ENCODE measurements at places on chromosomes 4 and X.

DNA sequence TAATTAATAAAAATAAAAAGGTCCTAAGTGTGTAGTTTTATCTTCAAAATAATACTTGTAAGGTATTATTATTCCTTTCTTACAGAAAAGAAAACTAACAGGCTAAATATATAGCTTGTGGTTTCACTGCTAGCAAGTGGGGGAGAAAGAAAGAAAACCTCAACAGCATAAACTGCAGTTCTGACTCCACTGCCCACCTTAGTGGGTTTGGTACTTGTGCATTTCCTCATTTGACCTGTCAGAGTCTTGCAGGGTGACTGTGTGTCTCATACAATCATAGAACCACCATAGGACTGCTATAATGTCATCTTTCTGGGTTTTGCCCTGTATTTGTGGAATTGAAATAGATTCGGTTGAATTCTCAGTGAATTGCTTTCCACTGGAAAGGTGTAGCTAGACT lies 94.7 kb upstream of the PUDP start:
- DNase-seq, result no peak
- H3K4me1 ChIP-seq, result no peaks in the 10 kb centered on the region
- no peaks in the 10 kb centered on the region for H3K36me3 ChIP-seq
- no peak overlapping the region for H3K27ac ChIP-seq
- no peaks in the 10 kb centered on the region for H3K27me3 ChIP-seq
- no peak overlapping the region for H3K4me3 ChIP-seq

GRCh38 chrX:12570859-12571501 lies 220.2 kb upstream of the PRPS2 start:
- no peak overlapping the region for H3K27ac ChIP-seq
- no peaks in the 10 kb centered on the region for H3K36me3 ChIP-seq
- DNase-seq, result no peak
- no peaks in the 10 kb centered on the region for H3K4me1 ChIP-seq

- H3K27me3 ChIP-seq, result no peaks in the 10 kb centered on the region
- no peaks in the 10 kb centered on the region for H3K36me3 ChIP-seq
- no peaks in the 10 kb centered on the region for H3K4me1 ChIP-seq
- no peak overlapping the region for H3K27ac ChIP-seq
- DNase-seq, result no peak
These were observed 156.6 kb upstream of the TLL1 start for GRCh38 chr4:165716472-165716871.

DNA sequence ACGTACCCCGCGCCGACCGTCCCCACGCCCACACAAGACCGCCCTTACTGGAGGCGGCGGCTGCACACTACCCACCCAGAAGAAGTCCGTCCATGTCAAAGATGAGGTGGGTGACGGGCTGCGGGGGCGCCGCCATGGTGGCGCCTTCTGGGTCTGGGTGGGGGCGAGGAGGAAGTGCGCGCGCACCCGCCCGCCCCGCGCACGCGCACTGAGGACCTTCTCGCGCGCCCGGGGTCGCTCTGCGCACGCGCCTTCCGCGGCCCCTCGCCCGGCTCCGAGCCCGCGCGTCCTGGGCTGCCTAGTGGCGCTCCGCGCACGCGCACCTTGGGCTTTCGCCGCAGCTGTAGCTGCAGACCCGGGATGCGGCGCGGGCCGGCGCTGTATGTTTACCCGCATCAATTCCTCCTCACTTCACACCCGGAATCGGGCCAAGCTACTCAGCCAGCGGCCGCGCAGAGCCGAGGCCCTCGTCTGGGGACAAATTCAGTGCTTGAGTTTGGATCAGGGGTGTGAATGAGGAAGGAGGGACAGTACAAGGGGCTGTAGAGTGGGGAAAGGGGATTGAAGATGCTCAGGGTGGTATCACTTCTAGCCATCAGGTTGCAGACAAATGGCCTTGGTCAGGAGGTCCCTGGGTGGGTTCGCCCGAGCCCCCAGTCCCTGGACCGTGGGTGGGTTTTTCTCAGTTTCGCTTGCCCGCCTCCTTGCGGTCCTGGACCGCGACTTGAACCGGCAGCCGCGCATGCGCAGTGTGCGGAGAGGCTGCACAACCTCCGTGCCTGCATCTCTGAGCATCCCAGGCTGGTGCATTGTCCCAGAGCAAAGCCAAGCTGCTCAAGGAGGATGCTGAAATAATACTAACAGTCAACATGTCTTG lies at the start of gene PUDP:
Gene PUDP, minus strand, starts transcription at position 176 of the 877 bp plus-strand sequence. Its CDS starts 40 bp downstream, at position 136.
- H3K4me1 ChIP-seq, result no peaks in the 10 kb centered on the region
- peak within 1 kb of the TSS; percentile 66 for H3K27ac ChIP-seq
- DNase-seq, result peak; percentile 83
- H3K36me3 ChIP-seq, result no peaks in the 10 kb centered on the region
- H3K4me3 ChIP-seq, result peak within 1 kb of the TSS; percentile 61
- no peaks in the 10 kb centered on the region for H3K27me3 ChIP-seq

DNA sequence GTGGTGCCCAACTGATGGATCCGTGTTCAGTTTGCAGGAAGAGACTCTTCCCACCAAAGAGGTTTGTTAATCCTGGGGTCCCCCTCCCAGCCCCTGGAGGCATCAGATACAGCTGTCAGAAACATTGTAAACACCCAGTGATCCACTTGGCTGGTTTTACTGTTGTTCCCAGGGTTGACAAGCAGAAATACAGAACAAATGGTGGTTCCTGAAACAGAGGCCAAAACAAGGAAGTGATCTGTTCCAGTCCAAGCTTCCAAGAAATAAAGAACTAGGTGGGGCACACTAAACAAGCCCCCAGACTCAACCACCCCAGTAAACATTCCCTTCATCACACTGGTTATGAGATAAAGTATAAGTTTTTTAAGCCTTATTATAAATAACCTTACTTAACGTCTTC lies 1.4 kb downstream of the TMLHE start:
- H3K4me3 ChIP-seq, result no peak overlapping the region
- H3K27ac ChIP-seq, result no peak overlapping the region
- H3K4me1 ChIP-seq, result no peaks in the 10 kb centered on the region
- no peaks in the 10 kb centered on the region for H3K36me3 ChIP-seq
- H3K27me3 ChIP-seq, result no peaks in the 10 kb centered on the region
- no peak for DNase-seq

DNA sequence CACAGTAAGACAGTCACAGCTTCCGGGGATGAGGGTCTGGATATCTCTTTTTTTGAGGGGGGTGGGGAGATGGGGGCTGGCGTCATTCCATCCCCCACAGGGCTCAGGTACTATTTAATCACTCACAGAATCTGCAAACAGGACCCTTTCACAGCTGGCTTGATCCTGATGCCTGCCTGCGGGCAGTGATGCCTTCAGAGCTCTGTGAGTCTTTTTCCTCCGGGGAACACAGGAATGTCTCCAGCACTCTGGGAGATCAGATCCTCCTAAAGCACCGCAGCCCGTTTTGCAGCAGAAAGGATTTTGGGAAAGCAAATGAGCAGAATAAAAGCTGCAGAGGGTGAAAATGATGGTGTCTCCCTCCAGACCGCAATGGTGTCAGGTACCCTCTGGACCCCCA lies 13.2 kb upstream of the SHOX start:
- no peak for DNase-seq
- H3K4me1 ChIP-seq, result no peaks in the 10 kb centered on the region
- no peak overlapping the region for H3K4me3 ChIP-seq
- H3K27ac ChIP-seq, result no peak overlapping the region

GRCh38 chr4:142396279-142396678 lies 449.8 kb downstream of the INPP4B start:
- H3K27ac ChIP-seq, result no peak overlapping the region
- DNase-seq, result no peak
- no peaks in the 10 kb centered on the region for H3K4me1 ChIP-seq
- H3K4me3 ChIP-seq, result no peak overlapping the region
- H3K36me3 ChIP-seq, result no peaks in the 10 kb centered on the region

- no peaks in the 10 kb centered on the region for H3K27me3 ChIP-seq
- no peak overlapping the region for H3K27ac ChIP-seq
- no peak overlapping the region for H3K4me3 ChIP-seq
- H3K36me3 ChIP-seq, result peaks cover 5% of the 10 kb centered on the region
These were observed 249.7 kb downstream of the RAPGEF2 start for GRCh38 chr4:159352609-159353008.

DNA sequence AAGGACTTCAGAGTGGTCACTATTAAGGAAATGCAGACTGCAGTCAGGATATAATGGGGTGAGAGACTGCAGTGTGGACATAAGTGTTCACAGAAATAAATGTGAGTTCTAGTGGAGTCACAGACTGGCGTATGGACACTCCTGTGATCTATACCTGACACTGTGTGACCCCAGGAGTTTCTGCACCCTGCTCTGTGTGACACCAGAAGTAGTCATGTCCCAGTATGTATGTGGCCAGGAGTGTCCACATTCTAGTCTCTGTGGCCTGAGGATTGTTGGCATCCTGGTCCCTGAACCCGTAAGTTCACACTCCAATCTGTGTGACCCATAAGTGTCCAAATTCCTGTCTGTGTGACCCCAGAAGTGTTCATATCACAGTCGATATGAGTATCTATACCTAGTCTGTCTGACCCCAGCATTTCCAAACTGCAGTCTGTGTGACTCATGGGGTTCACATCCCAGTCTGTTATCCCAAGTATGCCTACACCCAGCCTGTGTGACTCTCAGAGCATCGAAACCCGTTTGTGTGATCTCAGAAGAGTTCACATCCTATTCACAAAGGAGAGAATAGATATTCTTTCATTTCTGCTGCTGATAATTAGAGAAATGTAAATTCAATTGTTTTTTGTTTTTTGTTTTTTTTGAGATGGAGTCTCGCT lies 16.3 kb downstream of the WDR13 start:
- no peaks in the 10 kb centered on the region for H3K36me3 ChIP-seq
- no peaks in the 10 kb centered on the region for H3K4me1 ChIP-seq
- H3K27me3 ChIP-seq, result no peaks in the 10 kb centered on the region
- no peak for DNase-seq

GRCh38 chr4:35934320-35934981 lies 309.9 kb downstream of the ARAP2 start:
- H3K36me3 ChIP-seq, result no peaks in the 10 kb centered on the region
- no peaks in the 10 kb centered on the region for H3K27me3 ChIP-seq
- no peak overlapping the region for H3K27ac ChIP-seq

DNA sequence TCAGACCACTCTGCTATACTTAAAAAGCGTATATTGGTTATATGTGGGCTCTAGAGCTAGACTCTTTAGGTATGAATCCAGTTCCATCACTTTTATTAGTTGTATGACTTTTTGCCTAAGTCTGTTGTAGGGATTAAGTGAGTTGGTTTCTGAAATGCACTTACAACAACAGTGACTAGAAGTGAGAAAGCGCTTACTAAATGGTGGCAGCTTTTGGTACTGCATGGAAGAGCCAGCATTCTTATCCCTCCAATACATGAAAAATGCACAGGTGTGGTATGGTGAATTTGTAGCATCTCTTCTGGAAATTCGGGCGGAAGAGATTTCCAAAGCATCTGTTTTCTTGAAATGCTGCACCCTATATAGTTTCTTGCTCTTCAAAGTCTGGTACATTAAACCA lies 117.1 kb downstream of the SPANXA1 start:
- H3K27me3 ChIP-seq, result no peaks in the 10 kb centered on the region
- no peak overlapping the region for H3K4me3 ChIP-seq
- H3K27ac ChIP-seq, result no peak overlapping the region
- DNase-seq, result peak; percentile 13
- H3K36me3 ChIP-seq, result no peaks in the 10 kb centered on the region

- peak; percentile 74 for DNase-seq
- H3K4me3 ChIP-seq, result no peak overlapping the region
- no peak overlapping the region for H3K27ac ChIP-seq
- H3K4me1 ChIP-seq, result no peaks in the 10 kb centered on the region
- H3K27me3 ChIP-seq, result no peaks in the 10 kb centered on the region
These were observed 14.4 kb upstream of the FAM9A start for GRCh38 chrX:8815460-8816065.

- H3K27me3 ChIP-seq, result no peaks in the 10 kb centered on the region
- H3K27ac ChIP-seq, result no peak overlapping the region
- no peaks in the 10 kb centered on the region for H3K4me1 ChIP-seq
- H3K4me3 ChIP-seq, result no peak overlapping the region
These were observed 40.1 kb downstream of the STAG2 start for GRCh38 chrX:124001581-124001980.

- H3K36me3 ChIP-seq, result no peaks in the 10 kb centered on the region
- no peak overlapping the region for H3K27ac ChIP-seq
- DNase-seq, result no peak
- H3K27me3 ChIP-seq, result no peaks in the 10 kb centered on the region
- H3K4me3 ChIP-seq, result no peak overlapping the region
- H3K4me1 ChIP-seq, result no peaks in the 10 kb centered on the region
These were observed 96.5 kb downstream of the CHRDL1 start for GRCh38 chrX:110699109-110699508.

DNA sequence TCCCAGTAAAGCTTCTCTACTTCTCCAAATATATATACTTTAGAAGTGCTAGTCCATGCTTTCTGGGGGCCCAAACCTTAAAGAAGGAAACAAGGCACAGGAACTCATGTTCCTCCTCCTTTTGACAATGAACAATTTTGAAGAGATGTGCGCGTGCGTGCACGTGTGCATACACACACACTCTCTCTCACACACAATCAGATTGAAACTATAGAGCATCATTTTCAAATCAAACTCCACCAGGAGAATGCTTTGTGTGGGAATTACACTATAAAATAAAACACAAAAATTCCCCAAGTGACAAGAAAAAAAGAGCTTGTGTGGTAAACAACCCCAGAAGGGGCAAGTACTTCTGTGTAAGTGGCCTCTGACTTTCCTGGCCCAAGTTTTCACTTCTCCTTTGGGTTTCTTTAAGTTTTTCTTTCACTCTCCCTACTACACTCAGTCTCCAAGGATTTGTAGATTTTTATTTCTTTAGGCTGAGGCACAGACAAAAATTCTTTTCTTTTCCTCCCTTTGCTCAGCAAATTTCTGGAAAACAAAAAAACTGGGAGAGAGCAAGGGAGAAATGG lies 46.6 kb upstream of the SHISA3 start:
- H3K36me3 ChIP-seq, result no peaks in the 10 kb centered on the region
- no peaks in the 10 kb centered on the region for H3K4me1 ChIP-seq
- H3K27me3 ChIP-seq, result no peaks in the 10 kb centered on the region
- H3K27ac ChIP-seq, result no peak overlapping the region
- DNase-seq, result no peak
- no peak overlapping the region for H3K4me3 ChIP-seq

- peak; percentile 81 for DNase-seq
- H3K36me3 ChIP-seq, result no peaks in the 10 kb centered on the region
- H3K4me1 ChIP-seq, result peaks cover 4% of the 10 kb centered on the region
- no peak overlapping the region for H3K27ac ChIP-seq
These were observed 180.7 kb downstream of the CEP135 start for GRCh38 chr4:56129431-56129861.

- H3K4me3 ChIP-seq, result peak overlapping the region; percentile 25
- DNase-seq, result peak; percentile 41
- no peaks in the 10 kb centered on the region for H3K4me1 ChIP-seq
These were observed 960 bp downstream of the TRPC3 start for GRCh38 chr4:121950680-121951520.

GRCh38 chr4:16732741-16733140 lies 165.7 kb downstream of the LDB2 start:
- no peak overlapping the region for H3K4me3 ChIP-seq
- H3K36me3 ChIP-seq, result no peaks in the 10 kb centered on the region
- H3K27ac ChIP-seq, result no peak overlapping the region
- no peak for DNase-seq

DNA sequence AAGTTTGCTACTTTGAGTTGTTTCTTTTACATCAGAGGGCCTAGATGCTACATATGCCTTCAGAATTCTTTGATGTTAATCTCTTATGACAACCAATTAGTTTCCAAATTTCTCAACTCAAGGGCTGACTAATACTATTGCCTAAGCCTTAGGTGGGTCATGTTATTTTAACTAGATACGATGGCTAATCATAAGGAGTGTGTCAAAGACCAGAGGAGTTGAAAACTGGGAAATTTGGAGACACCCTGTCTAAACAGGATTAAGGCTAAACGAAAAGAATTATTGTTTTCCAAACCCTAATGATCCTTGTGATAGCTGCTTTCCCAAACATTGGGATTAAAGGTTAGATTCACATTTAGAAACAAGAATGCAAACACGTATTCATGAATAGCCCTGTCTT lies 228.5 kb downstream of the PCDH7 start:
- DNase-seq, result no peak
- no peak overlapping the region for H3K27ac ChIP-seq
